ENCODE measurements at places on chromosomes 6 and 20. TPM values are rescaled to one million over a fixed set of nuclear protein-coding genes. Genes with fewer than 3 reads are reported as not detected.

- DNase-seq: no peak
Measured at GRCh38 chr6:31614075-31614619, 887 bp upstream of the AIF1 start.

- no peak for DNase-seq
Measured at GRCh38 chr6:13217206-13217905, 111.0 kb downstream of the TBC1D7 start.

DNA sequence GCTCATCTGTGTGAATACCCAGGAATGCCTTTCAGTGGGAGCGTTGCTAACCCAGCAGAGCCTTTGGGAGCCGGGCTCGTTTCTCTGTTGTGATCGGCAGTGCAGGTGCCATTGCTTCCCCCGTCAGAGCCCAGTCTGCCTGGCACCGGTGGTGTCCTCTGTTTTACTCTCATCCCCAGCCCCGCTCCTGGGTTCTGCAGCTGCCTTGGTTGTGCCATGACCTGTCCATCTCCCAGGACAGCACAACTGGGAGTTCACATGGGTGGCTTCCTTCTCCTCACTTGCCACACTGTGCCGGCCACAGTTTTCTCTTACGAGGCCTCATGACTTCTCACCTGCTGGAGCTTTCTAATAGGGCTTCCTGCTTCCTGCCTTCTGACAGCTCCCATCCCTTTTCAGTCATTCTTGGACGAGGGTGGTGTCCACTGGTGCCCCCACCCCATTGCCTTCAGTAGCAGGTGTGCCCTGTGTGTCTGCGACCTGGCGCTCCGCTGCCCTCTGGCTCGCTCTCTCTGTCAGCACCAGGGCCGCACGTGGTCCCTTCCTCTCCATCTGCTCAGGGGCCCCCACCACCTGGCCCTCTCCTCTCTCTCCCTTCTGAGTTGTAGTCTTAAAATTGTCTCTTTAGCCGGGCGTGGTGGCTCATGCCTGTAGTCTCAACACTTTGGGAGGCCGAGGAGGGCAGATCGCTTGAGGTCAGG, 110.9 kb downstream of the RPP40 start:
- no peak for DNase-seq

DNA sequence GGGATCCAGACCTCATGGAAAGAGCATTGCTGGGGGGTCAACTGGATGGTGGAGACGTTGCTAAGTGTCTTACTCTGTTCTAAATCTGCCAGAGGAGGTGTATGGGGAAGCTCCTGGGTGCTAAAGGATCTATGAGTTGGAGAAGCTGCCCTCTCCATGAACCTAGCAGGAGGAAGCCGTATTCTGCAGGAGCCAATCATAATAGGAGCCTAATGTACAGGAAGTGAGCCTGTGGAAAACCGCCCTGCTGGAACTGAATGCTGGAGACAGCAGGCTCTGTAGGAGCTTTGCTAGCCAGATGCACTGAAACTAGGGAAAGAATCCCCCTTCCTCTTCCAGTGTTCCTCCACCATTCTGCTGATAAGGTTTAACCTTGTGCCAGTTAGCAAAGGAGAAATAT, 10.9 kb downstream of the CASP8AP2 start:
- no peak for DNase-seq

GRCh38 chr20:58781138-58781537, 69.6 kb downstream of the GNAS-AS1 start:
- no peak for DNase-seq

GRCh38 chr6:80658926-80659325, 552.5 kb downstream of the BCKDHB start:
- no peak for DNase-seq

DNA sequence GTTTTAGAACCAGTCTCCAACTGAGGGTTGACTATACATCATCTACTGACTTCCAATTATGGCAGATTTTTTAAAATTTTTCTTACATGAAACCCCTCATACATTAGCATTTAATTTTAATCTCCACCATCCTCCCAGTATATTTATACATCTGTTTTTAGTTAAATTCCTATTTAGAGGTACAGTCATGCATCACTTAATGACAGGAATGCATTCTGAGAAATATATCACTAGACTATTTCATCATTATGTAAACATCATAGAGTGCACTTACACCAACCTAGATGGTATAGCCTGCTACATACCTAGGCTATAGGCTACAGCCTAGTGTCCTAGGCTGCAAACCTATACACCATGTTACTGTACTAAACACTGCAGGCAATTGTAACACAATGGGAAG, 316.7 kb upstream of the MARCKS start:
- DNase-seq: no peak

DNA sequence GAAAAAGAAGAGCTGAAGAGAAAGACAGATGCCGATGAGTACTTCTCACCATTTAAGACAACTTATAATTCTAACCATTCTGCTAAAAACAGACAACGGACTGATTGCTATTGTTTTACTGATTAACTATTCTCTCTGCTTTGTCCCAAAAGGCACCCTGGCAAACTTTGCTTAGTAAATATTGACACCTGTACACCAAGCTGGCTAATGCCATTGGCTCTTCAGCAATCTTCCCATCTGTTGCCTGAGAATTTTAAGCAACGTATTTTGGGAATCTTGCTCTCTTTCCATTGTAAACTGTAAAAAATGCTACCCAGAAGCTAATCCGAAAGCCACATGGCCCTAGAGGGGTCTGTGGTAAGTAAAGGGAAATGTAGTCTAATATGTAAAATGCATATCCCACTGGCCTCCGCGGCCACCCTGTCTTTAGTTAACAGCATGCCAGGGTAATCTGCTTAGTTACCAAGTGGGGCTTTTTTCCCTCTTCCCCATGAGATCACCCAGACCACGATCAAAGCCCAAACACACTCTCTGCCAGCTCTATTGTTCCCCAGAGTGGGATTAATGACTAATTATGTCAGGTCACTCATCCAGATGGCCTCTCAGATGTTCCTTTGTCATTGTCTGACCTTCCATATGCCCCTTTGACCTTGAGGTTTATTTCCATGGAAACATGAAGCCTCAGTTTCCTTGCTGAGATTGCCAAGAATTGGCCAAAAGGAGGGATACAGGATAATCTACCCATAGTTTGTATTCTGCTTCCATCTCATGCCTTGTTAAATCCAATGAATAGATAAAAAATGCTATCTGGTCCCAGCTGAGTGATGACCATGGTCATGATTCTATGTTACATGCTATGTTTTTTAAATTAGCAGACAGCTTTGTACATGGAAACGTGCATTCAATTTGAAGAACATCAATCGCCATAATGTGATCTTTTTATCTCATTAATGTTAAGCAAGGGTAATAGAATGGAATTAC, 216.4 kb upstream of the MCHR2 start:
- no peak for DNase-seq

GRCh38 chr20:62485062-62485700, 9.4 kb upstream of the GATA5 start:
- DNase-seq: no peak

GRCh38 chr6:23370051-23370450, 756.0 kb upstream of the NRSN1 start:
- DNase-seq: no peak

DNA sequence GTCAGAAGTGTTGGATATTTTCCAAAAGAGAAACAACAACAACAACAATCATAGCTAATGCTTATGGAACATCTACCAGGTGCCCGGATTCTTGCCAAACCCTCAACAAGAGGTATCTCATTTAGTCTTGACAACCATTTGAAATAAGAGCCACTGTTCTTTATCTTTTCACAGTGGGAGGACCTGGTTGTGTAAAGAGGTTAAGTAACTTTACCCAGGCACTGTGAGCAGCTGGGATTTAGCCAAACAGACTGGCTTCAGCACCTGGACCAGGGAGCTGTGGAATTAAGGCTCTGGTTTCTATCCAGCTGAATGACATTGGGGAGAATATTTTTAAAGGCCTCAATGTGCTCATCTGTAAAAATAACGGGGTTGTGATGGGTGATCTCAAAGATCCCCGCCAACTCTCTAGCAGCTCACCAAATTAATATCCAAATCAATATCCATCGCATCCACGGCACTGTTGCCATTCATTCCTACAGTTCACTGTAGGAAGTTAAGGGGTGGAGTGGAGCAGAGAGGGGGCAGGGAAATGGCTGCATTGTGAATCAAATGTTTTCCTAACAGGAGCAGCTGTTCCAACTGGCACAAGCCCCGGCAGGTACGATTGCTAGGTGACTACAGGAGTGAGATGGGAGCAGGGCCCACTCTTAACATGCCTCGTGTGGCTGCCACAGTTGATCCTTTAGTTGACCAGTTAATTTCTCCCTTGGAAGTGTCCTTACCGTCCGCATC, 61.8 kb downstream of the GCNT2 start:
- DNase-seq: no peak

DNA sequence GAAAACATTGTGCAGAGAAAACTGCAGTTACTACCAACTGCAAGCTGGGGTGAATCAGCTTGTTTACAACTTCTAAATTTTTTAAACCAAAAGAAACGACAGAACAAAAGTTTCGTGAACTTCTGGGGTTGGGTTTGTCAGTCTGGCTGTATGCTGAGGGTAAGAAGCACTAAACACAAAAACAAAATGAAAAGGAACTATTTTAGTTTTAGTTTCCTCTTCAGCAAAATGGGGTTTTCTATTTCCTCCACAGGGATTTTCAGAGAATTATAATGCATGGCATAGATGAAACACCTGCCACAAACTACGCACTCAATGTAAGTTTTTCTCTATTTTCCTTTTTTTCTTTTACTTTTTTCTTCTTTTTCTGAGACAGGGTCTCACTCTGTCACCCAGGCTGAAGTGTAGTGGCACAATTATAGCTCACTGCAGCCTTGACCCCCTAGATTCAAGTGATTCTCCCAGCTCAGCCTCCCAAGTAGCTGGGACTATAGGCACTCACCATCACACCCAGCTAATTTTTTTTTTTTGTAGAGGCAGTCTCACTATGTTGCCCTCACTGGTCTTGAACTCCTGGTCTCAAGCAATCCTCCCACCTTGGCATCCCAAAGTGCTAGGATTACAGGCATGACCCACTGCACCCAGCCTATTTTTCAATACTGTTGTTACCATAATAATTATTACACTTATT, 40.6 kb downstream of the CGA start:
- no peak for DNase-seq

DNA sequence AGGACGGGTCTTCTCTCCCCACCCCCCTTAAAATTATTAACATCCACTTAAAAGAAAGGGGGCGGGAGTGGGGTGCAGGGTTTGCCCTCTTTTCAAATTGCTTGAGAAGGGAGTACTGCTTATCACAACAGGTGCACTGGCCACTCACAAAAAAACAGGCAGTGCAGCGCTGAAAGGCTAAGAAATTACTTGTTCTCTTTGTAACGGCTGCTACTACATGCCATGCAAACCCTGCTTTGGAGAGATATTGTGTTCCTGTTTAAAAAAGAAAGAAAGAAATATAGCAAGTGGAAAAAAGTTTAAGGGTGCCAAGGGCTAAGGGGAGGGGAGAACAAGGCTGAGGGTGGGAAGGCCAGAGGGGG, 312.7 kb upstream of the JARID2 start:
- DNase-seq: no peak

- DNase-seq: no peak
Measured at GRCh38 chr20:51354191-51354768, 188.2 kb downstream of the NFATC2 start.

DNA sequence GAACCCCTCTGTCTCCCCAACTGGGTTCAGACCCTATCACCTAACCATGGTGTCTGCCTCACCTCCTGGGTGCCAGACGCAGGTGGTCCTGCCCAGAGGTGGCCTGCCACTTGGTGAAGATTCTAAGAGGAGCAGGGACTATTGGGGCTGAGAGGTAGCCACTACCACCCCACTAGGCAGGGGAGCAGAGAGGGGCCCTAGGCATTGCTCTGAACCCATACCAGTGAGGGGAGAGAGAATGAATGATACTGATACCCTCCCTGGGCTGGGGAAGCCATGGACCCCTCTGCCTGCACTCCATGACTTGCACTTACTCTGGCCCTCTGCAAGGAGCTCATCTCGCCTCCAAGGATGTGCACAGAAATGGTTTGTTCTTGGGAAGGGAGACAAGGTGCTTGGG, 31.7 kb upstream of the SPDEF start:
- DNase-seq: no peak

- no peak for DNase-seq
Measured at GRCh38 chr20:63536241-63536977, 767 bp downstream of the PTK6 start.

GRCh38 chr20:1423625-1424106, 30.8 kb upstream of the FKBP1A start:
- no peak for DNase-seq

DNA sequence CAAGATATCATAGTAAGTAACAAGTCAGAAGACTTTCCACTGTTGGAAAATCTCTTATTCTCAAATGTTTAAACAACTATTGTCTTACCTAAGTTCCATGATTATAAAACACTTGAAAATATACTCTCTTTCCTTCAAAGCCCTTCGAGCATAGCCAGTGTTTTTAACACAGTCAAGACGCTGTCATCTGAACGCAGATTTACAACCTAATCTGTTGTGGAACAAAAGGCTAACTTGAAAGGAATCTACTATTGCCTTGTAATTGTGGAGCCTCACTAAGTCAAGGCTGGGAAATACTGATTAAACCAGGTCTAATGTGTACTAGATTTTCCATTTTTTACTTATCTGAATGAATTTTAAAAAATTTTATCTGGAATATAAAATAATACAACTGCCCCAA, 205.8 kb downstream of the TRDN start:
- DNase-seq: no peak

DNA sequence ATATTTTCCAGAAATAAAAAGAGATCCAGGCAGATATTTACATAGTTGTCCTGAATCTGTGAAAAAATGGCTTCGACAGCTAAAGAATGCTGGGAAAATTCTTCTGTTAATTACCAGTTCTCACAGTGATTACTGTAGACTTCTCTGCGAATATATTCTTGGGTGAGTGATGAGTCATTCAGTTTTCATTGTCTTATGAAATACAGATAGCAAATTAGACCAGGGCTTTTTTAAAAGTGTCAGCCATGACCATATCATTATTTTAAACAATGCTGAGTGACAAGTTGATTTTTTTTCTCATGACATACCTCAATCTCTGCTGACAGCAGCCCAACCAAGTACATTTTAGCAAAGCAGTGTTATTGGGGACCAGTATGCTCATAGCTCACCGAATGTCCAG, 32.8 kb downstream of the TSPYL4 start:
- DNase-seq: no peak

- DNase-seq: no peak
Measured at GRCh38 chr20:13723011-13723410, 61.7 kb downstream of the ESF1 start.

GRCh38 chr6:92688342-92688741, 731.0 kb downstream of the EPHA7 start:
- no peak for DNase-seq

- no peak for DNase-seq
Measured at GRCh38 chr6:75493400-75494064, at the start of gene FILIP1. TSS of gene FILIP1 (minus strand) at chr6:75493800. CDS start at chr6:75414972, 78,828 bp downstream.

Gene NRSN1
- total RNA-seq: not detected

Gene SNX21
- total RNA-seq: 1.8 TPM

Gene POM121L2
- total RNA-seq: not detected

Gene LGSN
- not detected for total RNA-seq

Gene CAP2
- not detected for total RNA-seq

Gene SLC2A4RG
- 47.0 TPM for total RNA-seq

Gene SLC32A1
- total RNA-seq: not detected

Gene LAMA4
- total RNA-seq: not detected

Gene TUBB
- total RNA-seq: 668 TPM

Gene SDC4
- 51.1 TPM for total RNA-seq

Gene BNIP5
- not detected for total RNA-seq
